Urinary bladder (tissue), 4 donors: ENCODE measurements at places on chromosomes 7 and 10.

- no peak for DNase-seq
Observed at GRCh38 chr10:299969-300368, 164.7 kb downstream of the ZMYND11 start.

GRCh38 chr7:86991093-86991769, 68.2 kb downstream of the ELAPOR2 start:
- DNase-seq, result no peak

DNA sequence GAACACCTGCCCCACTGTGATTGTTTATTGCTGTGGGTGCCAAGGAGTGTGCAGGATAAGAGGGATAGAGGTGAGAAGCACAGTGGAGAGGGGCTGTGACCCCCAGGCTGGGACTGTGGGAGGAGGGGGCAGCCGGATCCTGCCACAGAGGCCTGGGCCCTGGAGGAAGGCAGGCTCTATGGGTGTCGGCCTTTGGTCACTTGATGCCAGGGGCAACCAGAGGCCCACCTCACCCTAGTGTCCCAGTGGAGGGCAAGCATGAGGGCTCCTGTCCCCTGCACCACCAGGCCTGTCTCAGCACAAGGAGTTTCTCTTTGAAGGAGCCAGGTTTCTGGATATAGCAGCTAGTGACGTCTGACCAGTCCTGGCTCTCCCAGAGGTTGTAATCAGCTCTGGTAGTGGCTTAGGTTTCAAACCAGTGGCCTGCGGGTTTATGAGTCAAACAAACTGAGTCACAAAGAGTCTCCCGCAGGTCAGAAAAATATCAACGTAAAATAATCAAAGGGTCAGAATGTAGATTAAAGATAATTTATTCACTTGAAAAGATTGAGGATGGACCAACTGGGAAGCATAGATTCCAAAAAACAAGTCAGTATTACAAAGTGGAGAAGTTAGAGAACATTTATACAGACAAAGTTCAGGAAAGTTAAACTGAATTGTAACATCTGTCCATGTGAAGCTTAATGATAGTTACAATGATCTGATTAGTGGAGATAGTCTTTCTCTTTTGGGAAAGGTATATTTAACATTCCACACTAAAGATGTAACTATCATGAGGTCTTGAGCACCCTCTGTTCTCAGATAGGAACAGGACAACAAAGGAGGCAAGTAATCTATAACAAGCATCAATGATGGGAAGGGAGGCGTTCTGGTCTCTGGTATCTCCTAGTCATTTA, 37.2 kb upstream of the ZNF488 start:
- DNase-seq, result no peak

DNA sequence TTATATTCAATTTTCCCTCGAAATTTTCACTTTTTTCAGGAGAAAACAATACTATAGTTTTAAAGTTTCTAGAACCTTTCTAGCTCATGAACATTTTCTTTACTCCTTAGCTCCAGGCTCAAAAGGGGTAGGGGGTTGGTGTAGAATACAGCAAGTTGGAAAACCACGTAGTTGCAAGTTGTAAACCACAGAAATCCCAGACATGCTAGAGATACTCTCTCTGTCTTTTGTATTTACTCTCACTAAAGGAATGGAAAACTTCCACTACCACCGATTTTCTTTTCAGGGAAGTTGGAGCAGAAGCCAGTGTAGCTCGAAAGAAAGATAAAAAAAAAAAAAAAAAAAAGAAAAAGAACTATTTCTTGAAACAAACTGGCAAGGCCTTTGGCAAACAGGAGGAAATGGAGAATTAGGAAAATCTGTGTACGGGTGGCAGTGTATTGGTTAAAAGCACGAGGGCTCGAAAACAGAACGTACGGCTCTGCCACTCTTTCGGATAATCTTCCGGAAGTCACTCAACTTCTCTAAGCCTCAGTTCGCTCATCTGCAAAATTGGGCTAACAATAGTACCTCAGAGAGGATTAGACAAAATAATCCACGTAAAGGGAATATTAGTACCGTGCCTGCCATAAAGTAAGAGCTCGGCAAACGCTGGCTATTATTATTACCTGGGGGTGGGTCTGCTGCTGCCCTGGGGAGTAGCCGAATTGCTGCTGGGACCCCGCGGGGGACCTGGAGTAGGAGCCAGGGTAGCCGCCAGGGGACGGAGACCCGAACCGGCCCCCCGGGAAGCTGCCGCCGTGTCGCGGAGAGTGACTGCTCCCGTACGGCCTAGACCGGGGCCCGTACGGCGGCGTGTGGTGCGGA, 628 bp downstream of the MPLKIP start:
- DNase-seq, result no peak

GRCh38 chr10:110348336-110348735, 43.6 kb upstream of the SMNDC1 start:
- no peak for DNase-seq

DNA sequence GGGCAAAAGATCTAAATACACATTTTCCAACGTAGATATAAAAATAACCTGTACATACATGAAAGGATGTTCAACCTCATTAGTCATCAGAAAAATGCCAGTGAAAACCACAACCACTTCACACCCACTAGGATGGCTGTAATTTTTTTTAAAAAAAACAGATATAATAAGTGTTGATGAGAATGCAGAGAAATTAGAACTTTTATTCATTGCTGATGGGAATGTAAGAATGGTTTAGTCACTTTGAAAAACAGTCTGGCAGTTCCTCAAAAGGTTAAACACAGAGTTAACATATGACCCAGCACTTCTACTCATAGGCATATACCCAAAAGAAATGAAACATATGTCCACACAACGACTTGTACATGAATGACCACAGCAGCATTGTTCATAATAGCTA, 32.3 kb upstream of the PRKCQ start:
- no peak for DNase-seq

- DNase-seq, result no peak
Observed at GRCh38 chr7:17849504-17849903, 90.8 kb downstream of the SNX13 start.

- no peak for DNase-seq
Observed at GRCh38 chr10:104321725-104322415, 16.4 kb downstream of the ITPRIP start.

DNA sequence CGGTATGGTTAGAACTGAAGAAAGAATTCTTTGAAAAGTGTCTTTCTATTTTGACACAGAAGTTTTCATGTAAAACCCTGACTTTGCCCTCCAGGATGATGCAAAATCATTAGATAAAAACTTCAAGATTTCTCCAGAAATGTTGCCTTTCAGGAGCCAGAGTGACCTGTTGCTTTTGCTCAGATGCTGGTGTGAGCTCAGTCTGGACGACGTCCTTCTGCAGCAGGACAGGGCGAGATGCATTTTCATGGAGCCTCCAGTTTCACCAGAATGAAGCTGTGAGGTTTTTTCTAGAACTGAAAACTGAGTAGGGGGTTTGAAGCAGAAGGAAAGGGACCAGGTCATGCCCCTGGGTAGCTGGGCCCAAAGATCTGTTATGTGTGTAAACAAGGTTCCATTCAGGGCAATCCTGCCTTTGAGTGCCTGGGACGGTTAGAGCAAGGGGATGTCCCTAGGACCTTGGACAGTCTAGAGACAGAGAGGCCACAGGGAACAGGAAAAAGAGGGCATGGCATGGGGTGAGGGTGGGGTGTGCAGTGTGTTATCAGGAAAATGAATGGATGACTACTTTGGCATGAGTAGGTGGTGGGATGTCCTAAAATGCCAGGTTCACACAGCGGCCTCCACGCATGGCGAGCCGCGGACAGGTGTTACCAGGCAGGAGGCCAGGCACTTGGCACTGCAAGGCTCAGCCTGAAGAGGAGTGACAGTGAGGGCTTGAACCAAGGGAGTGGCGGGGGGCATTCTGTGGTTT, 356.3 kb downstream of the CXCL12 start:
- no peak for DNase-seq

- DNase-seq, result no peak
Observed at GRCh38 chr7:42606193-42606905, 305.5 kb downstream of the C7orf25 start.

DNA sequence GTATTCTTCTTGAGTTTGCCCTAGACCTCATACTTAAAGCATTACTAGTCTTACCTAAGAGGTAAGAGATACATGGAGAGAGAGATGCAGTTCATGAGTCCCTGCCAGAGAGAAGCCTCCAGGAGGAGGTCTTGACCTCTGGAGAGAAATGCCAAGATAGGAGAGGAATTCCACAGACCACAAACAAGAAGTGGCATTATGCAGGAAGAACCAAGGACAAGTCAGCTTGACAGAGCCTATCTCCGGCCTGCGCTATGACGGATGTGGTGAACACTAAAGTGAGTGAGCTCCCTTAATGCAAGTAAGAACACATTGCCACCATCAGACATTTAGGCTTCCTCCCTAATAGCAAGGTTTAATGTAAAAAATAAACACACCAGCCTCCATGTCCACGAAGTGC, 27.9 kb upstream of the COL1A2 start:
- DNase-seq, result no peak

DNA sequence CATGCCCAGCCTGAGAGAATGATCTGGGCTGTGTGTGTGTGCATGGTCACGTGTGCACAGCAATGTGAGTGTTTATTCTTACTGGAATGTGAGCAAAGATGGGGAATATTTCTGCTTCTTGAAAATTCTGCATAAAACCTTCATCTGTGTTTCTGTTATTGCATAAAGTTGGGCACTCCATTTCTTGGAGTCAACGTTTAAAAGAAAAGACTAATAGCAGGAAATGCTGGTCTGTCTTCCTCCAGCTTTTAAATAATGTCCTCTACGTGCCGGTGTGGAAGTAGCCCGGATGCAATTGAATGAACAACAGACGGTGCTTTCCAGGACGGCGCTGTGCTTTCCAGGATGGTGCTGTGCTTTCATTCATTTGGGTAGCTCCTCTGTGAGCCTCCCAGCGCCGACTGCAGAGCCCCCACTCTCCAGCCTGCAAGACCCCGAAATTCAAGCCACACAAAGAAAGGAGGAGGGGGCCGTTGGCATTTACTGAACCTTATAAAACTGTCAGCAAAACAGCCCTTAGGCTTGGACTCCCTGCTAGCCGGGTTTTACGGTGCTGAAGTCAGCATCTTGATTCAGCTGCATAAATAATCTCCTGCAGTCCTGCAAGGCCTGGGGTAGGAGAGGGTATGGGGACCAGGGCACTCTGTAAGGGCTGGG, 158.2 kb upstream of the PRKCQ start:
- no peak for DNase-seq

DNA sequence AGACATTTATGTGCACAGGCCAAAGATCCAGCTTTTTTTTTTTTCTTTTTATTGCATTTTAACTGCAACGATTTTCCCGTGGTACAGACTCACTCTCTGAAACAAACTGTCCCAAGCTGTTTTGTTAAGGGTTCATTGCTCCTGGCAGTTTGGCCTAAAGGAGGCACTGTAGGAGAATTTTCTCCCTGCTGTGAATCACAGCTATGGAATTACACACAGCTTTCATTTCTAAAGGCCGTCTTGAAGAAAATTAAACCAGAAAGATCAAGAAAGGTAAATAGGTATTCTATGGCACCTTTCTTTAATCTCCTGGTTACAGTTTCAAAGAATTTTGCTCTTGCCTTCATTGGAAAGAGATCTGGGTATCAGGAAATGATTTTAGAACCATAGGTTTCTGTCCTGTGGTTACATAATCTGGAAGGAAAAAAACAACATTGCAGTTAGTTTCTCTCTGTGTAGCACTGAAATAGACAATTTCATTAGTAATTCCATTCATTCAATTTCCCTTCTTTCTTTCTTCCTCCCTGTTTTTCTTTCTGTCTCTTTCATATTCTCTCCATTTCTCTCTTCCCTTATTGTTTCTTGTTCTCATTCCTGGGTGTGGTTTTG, 51.2 kb downstream of the PDK4 start:
- DNase-seq, result peak; percentile 21

DNA sequence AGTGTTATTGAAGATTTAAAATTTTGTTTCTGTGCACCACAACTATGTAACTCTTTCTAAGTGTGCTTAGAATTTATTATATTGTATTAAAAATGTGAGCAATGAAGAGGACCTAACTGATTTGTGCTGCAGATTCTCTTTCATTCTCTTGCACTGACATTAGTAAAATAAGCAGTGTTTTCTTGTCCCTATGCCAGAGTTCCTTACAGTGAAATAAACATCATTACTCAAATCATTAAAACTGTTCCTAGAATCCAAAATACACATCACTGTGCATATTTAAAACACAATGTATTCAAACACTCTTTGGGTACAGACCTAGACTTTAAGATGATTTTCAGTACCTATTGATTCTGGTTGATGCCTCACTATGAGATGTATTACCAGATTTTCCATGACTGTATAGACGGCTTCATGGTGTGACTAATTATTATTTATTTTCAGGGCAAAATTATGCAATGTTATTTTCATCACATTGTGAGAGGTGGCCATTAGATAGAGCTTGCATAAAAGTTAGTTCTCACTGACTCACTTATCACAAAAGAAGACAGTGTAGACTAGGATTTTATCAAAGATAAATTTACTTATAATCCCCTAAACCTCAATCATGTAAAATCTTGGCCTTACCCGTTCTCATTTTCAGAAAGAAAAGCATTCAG, 93.4 kb downstream of the PTPRZ1 start:
- DNase-seq, result no peak

DNA sequence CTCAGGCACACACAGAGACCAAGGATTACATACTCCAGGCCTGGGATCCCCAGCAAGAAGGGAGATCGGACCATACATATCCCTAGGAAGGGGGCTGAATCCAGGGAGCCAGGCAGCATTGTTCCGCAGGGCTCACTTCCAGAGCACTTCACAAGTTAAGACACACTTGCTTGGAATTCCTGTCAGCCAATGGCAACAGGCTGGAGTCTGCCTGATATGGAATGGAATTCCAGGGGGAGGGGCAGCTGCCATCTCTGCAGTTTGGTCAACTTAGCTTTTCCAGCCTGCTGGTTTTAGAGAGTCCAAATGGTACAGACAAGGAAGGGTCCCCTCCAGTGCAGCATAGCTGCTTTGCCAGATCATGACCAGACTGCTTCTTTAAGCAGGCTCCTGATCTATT, 290.0 kb upstream of the GLI3 start:
- no peak for DNase-seq

- no peak for DNase-seq
Observed at GRCh38 chr10:62554632-62555199, 180.5 kb downstream of the ZNF365 start.
